Caki2 (cell line): ENCODE measurements at places on chromosomes 6 and 20. TPM values are rescaled to one million over a fixed set of nuclear protein-coding genes. Genes with fewer than 3 reads are reported as not detected.

OOEP gene
- total RNA-seq, result 4.1 TPM in 1 of 2 replicates, not detected in the other

KIF25 gene
- total RNA-seq, result not detected in 2 replicates

PCK1 gene
- total RNA-seq, result 0.96 and 1.0 TPM in 2 replicates

VSX1 gene
- not detected in 2 replicates for total RNA-seq

BNIP5 gene
- not detected in 2 replicates for total RNA-seq

MYLK4 gene
- 0.57 and 1.2 TPM in 2 replicates for total RNA-seq

- DNase-seq, result no peak
Measured at GRCh38 chr6:24140591-24140990, 14.6 kb downstream of the NRSN1 start.

DNA sequence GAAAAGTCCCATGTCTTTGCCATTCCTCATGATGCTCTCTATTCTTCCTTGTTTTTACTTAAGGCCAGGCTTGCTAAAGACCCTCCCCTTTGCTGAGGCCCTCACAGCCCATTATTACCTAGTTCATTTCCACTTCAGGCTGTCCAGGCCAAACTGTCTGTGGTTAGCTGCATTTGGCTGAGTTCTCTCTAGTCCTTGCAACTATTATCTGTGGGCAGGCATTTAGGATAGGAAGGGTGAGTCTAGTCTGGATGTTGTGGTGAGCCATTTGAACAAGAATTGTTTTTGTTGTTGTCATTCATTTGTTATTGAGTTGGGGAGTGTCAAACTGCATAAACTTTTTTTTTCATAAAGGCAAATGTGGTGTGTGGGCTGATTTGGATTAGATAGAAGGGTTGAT is 182.4 kb downstream of the CD109 start:
- no peak for DNase-seq

- DNase-seq, result no peak
Measured at GRCh38 chr6:118277631-118278030, 270.5 kb upstream of the PLN start.

- DNase-seq, result no peak
Measured at GRCh38 chr20:58544891-58545290, 29.7 kb upstream of the APCDD1L start.

DNA sequence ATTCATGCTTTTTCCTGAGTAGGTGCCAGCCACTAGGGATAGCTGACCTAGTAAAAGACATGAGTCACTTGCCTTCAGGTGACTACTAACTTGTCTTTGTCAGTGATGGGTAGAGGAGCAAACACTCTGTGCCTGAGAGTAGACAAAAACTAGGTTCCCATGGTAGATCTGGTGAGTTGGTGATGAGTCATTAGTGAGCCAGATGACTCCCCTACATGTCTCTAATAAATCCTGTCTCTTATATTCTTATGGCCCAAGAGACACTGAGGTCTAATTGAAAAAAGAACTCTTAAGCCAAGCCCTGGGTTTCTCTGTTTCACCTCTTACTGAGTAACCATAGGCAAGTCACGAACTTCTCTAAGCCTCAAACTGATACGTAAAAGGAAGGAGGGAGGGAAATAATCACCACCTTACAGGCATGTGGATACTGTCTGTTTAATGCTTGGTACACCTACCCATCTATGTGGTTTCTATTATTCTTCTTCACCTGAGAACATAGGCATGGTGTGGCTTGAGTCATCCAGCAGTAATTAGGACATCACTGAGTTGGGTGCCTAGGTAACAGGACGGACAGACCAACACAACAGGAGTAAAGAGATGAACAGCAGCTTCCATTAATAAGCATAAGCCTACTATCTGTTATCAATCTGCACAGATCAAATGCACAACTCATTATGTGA is 20.3 kb downstream of the TTPAL start:
- DNase-seq, result peak; percentile 92

- peak; percentile 22 for DNase-seq
Measured at GRCh38 chr20:42714298-42715141, 475.2 kb downstream of the PTPRT start.

DNA sequence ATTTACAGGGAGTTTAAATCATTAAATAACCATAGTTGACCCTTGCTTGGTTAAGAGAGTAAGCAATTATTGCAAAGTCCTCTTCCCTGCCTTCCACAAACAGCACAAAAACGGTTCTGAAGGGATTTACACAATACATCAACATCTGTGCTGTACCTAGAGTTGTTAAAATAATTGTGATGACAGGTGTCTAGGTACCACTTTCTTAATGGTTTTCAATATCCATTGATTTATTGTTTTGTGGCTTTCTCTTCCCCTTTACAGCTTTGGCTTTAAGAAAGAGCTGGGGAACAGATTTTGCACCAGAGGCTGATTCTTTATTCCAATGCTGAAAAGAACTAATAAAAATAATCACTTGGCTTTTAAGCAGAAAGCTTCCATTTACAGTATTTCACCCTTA is 598 bp upstream of the SOX4 start:
- no peak for DNase-seq

DNA sequence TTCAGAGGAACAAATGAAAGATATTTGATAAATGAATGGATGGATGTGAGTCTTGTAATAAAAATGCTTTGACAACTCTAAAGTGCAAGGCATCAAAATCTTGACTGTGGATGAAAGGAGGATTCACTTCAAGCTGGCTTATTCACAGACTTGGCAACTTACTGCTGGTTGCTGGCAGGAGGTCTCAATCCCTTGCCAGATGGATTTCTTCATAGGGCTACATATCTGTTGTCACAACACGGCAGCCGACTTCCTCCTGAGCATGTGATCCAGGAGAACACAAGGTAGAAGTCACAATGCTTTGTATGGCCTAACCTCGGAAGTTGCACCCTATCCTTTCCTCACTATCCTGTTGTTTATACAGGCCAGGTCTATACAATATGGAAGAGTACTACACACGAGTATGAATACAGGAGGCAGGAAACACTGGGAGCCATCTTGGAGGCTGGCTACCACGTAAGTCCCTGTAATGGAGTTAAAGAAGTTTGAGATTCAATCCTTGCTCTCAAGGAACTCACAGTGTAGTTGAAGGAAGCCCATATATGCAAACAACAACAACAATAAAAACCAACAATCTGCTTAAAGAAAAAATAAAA is 97.9 kb downstream of the ID4 start:
- no peak for DNase-seq

DNA sequence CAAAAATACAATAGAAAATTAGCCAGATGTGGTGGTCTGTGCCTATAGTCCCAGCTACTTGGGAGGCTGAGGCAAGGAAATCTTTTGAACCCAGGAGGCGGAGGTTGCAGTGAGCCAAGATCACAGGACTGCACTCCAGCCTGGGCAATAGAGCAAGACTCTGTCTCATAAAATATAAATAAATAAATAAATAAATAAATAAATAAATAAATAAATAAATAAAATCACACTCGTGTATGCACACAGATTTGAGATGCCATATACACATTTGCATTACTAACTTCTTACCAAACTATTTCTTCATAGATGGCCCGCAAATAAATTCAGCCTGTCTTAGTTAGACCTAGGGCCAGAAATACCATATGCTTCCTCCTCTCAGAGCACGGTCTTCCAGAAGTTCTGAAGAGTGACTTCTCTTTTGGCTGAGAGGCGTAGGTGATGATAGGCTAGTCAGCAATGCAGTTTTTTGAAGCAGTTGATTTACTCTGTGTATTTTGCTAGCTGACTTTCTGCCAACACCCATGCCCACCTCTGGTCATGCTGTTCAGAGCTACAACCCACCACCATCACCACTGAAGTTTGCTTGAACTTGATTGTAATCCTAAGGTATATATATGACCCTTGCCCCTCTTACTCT is 150.1 kb downstream of the SASH1 start:
- no peak for DNase-seq

- DNase-seq, result no peak
Measured at GRCh38 chr6:4820704-4821276, 44.6 kb downstream of the CDYL start.

GRCh38 chr20:29319725-29320124 is 1937.7 kb upstream of the DEFB115 start:
- no peak for DNase-seq

DNA sequence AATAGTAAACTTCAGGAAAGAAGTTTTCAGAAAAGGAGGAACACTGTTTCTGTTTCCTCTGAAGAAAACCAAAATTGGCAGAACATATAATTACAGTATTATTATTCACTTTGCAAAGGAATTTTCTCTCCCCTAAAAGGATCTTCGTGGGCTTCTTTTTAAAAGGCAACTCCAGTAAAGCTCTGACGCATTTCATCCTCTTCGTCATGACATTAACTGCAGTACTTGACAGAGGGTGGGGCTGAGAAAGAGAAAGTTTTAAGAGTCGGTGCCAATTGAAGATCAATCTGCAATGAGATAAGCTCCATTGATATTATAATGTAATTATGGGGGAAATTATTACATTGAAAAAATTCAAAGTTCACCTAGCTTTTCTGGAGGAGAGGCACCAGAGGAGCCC is 75.8 kb downstream of the MYB start:
- DNase-seq, result no peak

DNA sequence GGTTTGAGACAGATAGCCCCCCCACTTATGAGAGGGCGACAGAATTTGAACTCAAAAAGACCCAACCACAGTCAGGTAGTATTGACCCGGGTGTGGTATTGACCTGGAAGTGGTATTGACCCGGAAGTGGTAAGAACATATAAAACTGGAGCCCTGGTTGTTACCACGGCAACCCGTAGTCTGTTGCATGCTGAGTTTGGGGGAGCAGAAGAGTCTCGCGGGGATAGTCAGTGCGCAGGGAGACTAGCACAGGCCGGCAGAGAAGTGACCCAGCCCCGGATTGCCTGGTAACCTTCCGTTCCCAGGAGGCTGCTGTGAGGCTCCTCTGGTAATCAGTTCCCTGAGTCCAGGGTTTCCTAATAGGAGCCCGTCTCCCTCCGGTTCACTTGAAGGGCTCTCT is 96.2 kb downstream of the SNX5 start:
- DNase-seq, result no peak

- DNase-seq, result no peak
Measured at GRCh38 chr6:116385459-116385802, 14.7 kb downstream of the DSE start.

- peak; percentile 45 for DNase-seq
Measured at GRCh38 chr6:129370268-129370916, 339.6 kb downstream of the ARHGAP18 start.

- no peak for DNase-seq
Measured at GRCh38 chr20:8536262-8536618, 404.2 kb downstream of the PLCB1 start.

DNA sequence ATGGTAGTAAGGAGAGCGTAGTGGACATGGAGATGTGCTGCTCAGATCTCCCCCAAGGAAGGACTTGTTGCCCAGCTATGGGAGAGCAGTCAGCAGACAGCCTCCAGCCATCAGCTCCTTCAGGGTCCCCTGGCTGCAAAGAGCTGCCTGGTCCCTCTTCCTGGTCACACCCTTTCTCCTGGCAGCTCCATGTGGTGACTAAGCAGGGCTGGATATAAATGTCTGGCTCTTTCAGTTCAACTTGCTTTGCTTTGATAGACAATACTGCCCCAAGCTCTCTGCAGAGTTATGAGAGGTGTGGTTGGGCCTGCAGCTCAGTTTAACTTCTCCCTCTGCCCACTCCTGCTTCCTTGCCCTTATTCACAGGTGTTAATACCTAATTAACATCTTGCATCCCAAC is 64.1 kb upstream of the DDR1 start:
- DNase-seq, result peak; percentile 79

DNA sequence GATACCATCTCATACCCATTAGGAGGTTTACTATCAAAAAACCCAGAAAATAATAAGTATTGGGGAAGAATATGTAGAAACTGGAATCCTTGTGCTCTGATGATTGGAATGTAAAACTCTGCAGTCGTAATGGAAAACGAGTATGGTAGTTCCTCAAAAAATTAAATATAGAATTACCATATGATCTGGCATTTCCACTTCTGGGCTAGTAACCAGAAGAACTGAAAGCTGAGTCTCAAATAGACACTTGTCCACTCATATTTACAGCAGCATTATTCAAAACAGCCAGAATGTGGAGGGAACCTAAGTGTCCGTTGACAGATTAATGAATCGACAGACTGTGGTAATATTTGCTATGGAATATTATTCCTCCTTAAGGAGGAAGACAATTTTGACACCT is 44.3 kb downstream of the FOXC1 start:
- no peak for DNase-seq

- DNase-seq, result peak; percentile 55
Measured at GRCh38 chr20:13325033-13325432, 104.0 kb downstream of the ISM1 start.

- DNase-seq, result no peak
Measured at GRCh38 chr20:13638162-13638495, 603 bp downstream of the TASP1 start.

- peak; percentile 62 for DNase-seq
Measured at GRCh38 chr20:41173161-41173721, 35.9 kb downstream of the PLCG1 start.

DNA sequence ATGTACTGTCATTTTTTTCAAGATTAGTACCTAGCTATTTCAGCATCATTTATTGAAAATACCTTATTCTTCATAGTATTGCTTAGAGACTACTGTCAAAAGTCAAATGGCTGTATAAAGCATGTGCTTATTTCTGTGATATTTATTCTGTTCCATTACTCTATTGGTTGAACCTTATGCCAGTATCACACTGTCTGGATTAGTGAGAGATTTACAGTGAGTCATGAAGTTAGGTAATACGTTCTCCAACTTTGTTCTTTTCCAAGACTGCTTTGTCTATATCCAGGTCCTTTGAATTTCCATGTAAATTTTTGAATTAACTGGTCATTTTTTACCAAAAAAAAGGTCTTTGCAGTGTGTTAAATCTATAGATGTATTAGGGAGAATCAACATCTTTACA is 18.6 kb upstream of the RNF217 start:
- DNase-seq, result no peak

DNA sequence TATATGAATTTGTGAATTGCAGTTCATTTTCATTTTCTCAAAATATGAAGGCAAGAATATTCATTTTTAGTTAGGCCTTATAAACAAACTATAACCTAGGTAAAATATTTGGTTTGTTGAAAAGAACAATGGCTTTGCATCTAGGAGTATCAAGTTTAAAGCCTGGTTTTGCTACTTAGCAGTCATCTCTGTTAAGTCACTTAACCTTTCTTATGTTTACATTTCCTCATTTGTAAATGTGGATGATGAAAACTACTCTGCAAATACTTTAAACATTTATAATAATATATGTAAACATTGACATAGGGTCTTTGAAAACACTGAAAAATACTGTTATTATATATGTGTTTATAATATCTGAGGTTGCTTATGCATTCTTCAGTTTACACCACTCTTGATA is 135.5 kb downstream of the CENPW start:
- DNase-seq, result no peak

DNA sequence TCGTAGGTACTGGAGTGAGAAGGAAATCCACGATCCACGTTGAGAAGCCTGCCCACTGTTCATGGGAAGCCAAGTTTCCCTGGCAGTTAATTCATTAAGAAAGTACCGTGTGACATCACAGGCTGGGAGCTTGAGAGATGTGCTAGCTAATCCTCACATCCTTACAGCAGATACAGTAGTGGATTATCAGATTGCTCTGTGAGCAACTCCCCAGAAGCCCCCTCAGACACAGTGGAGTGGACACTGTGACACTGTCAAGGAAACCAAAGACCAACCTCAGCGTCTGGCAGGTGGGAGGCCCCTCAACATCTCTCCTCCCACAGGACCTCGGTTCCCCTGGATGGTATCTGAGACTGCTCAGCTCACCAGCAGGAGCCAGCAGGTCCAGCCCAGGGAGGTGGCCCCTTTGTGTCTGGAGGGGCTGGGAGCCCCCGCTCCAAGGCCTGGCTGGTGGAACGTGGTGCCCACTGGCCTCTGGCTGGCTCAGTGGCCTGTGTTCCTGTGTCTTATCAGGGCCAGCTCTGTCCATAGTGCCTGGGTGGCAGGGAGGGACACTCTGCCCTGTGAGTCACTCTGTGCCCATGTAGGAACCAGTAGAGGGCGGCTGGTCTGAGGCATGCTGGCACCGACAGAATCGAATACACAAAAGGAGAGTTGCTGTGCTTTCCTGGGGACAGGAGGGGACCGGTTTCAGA is 7.2 kb downstream of the PYGB start:
- peak; percentile 68 for DNase-seq
